ENCODE measurements at places on chromosomes 2 and 18. TPM values are rescaled to one million over a fixed set of nuclear protein-coding genes. Genes with fewer than 3 reads are reported as not detected.

Gene CNNM3
- 3.5 TPM for polyA plus RNA-seq

Gene COL3A1
- polyA plus RNA-seq, result not detected

Gene TMEM200C
- not detected for polyA plus RNA-seq

Gene ATOH8
- not detected for polyA plus RNA-seq

Gene UPP2
- not detected for polyA plus RNA-seq

Gene MERTK
- polyA plus RNA-seq, result 0.33 TPM

Gene TMSB10
- 6,394 TPM for polyA plus RNA-seq

Gene DYNC1I2
- 28.3 TPM for polyA plus RNA-seq

Gene EDAR
- polyA plus RNA-seq, result 0.26 TPM

Gene SLC14A1
- 3.5 TPM for polyA plus RNA-seq

Gene IL37
- polyA plus RNA-seq, result not detected

Gene UGT1A4
- polyA plus RNA-seq, result not detected

All from IgD-negative memory B cell (primary cell).